ENCODE measurements at places on chromosomes 11 and 22. TPM values are rescaled to one million over a fixed set of nuclear protein-coding genes. Genes with fewer than 3 reads are reported as not detected.
A peak's percentile ranks its signal among the peaks of the same experiment; 100 is the strongest.

DNA sequence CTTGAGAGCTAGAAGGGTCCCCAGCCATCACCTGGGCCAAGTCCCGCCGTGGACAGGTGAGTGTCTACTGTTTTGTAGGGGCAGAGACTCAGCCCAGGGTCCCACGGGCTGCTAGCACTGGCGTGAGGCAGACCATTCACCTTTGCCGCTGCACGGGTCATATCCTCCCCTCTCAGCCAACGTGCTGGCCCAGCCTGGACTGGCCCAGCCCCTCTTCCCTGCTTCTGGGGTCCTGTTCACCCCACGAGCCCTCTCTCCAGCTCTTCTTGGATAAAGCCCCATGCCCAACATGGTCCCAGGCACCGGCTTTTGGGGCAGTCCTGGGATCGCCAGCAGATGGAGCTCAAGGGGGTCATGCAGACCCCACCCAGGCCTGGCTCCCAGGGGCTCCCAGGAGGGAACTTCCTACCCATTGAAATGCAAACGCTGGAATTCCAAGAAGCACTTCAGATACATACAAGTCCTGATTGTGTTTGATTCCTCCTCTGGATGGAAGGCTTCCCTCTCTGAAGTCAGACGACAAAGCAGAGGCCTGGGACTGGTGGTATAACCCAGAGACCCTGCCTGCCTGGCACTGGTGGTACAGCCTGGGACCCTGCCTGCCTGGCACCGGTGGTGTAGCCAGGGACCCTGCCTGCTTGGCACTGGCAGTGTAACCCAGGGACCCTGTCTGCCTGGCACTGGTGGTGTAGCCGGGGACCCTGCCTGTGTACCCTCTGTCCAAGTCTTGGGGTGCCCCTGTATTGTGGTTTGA, 8.9 kb upstream of the SEPTIN5 start:
- no peak for DNase-seq

- peak; percentile 90 for DNase-seq
These were observed 8.8 kb downstream of the LAYN start for GRCh38 chr11:111549196-111549868.

GRCh38 chr22:44037519-44038375, 13.6 kb downstream of the PARVB start:
- no peak for DNase-seq

- no peak for DNase-seq
These were observed 88.3 kb downstream of the LUZP2 start for GRCh38 chr11:24585192-24585591.

DNA sequence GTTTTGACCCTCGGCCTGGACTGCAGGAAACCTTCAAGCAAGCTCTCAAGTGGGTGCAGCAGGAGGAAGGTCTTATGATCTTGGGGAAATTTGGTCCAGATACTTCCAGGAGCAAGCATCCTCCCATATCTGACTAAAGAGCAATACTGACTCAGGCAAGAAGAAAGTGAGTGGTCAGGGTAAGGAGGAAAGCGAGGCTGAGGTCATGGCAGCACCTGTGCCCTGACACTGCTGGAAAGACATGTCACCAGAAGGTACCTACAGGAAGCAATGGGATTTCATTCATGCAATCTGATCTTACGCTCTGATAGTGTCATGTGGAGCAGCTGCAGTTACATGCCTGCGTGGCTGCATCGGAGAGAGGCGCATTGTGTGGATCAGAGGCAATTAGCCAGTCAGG, 6.5 kb upstream of the TOP3B start:
- no peak for DNase-seq

GRCh38 chr11:44785856-44786607, 59.3 kb downstream of the TSPAN18 start:
- DNase-seq = no peak

- DNase-seq = no peak
These were observed 64.8 kb downstream of the PRR5L start for GRCh38 chr11:36360826-36361415.

DNA sequence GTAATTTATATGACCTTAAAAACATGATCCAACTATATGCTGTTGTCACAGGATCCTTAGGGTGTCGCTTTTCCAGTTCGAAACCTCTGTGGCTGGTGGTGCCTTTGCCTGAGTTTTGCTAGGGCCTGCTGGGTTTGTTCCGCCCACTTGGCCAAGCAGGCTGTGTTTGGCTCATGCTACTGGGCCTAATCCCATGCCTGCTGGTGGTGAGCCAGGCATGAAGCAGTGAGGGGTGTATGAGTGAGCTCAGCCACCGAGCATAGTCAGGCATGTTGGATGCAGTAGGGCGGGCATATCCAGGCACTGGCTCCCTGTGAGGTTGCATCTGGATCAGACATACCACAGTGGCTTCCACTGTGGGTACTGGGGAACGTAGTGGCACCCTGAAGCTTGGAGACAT, 16.3 kb downstream of the NPAT start:
- no peak for DNase-seq

Gene PGA3
- not detected for total RNA-seq

Gene CSNK2A3
- 0.97 TPM for total RNA-seq

Measured in esophagus muscularis mucosa (tissue), 4 donors.